ENCODE measurements at places on chromosomes 11 and 22.

- no peaks in the 10 kb centered on the region for H3K4me1 ChIP-seq
- no peaks in the 10 kb centered on the region for H3K27me3 ChIP-seq
- H3K27ac ChIP-seq: no peak overlapping the region
These were observed 404.9 kb downstream of the NXPE2 start for GRCh38 chr11:115083144-115083806.

DNA sequence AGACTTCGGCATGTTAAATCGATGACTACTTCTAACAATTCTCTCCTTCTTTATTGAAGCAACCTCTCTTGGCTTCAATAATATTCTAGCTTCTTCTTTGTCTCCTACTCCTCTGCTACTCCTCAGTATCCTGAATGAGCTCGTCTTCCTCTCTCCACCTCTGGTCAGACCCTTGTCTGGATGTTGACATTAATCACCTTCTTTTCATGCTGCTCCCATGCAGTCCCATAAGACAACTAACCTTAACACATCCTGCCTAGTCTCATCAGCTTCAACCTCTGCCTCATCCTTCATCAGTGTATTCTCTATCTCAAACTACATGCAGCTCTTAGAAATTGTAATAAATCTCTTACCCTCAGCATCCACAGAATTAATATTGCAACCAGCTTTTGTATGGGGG is 695.6 kb downstream of the CNTN5 start:
- no peak overlapping the region for H3K27ac ChIP-seq
- H3K4me1 ChIP-seq: no peaks in the 10 kb centered on the region
- no peak overlapping the region for H3K4me3 ChIP-seq
- no peaks in the 10 kb centered on the region for H3K36me3 ChIP-seq

DNA sequence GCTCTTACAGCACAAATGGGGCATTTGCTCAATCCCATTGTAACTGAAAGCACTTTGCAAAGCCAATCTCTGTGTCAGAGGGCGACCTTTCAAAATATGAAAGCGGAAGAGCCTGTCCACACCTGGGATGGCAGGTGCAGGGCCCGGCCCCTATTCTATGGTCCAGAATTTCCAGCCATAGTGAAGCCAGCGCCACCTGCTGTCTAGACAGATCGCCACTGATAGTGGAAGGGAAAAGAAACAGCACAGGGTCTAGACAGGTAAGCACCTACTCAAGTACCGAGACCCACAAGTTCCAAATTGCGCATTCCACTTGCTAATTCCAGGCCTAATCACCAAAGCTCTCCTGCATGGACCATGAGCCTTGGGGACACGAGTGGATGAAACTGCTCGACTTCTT is 141.4 kb downstream of the NTM start:
- peak; percentile 69 for DNase-seq
- no peak overlapping the region for H3K4me3 ChIP-seq
- no peaks in the 10 kb centered on the region for H3K27me3 ChIP-seq
- H3K36me3 ChIP-seq: no peaks in the 10 kb centered on the region
- H3K27ac ChIP-seq: no peak overlapping the region
- no peaks in the 10 kb centered on the region for H3K4me1 ChIP-seq

DNA sequence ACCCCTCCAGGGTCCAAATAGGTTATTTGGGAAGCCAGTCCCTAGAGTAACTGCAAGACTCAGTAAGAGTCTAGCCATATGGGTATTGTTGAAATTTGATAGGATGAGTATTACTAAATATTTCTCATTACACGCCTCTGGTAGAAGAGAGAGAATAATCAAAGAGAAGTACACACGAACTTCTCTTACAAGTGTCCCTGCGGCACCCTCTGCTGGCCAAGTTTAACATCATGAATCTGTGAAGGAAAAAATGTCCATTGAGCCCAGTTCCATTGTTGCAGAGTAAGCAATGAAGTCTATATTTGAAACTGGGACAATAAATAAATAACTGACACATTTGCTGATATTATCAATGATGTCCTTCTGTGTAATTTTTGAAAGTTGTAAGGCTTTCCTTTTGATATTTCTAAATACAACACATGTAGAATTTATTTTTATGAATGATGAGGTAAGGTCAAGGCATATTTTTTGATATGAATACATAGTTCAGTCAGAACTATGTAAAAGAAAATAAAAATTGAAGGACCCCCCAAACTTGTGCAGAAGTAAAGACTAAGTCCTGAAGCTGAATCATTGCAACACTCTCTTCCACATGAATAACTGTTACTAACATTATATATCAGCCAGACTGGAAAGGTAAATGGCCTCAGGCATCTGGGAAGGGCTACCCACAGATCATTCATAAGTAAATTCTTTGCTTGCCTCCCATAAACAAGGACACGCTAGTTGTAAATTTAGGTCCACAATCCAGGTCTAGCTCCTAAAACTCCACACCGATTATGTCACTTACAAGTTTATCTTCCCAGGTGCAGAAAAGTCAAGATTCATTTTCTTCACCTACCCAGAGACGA is 10.0 kb downstream of the OR51L1 start:
- H3K27ac ChIP-seq: no peak overlapping the region
- H3K27me3 ChIP-seq: no peaks in the 10 kb centered on the region
- DNase-seq: peak; percentile 61
- H3K4me3 ChIP-seq: no peak overlapping the region

- peaks cover 3% of the 10 kb centered on the region for H3K4me1 ChIP-seq
- no peak for DNase-seq
- H3K27me3 ChIP-seq: no peaks in the 10 kb centered on the region
These were observed 23.2 kb downstream of the TOM1 start for GRCh38 chr22:35322893-35323292.

- no peaks in the 10 kb centered on the region for H3K36me3 ChIP-seq
- H3K4me3 ChIP-seq: no peak overlapping the region
- peak overlapping the region; percentile 95 for H3K27ac ChIP-seq
- H3K27me3 ChIP-seq: no peaks in the 10 kb centered on the region
- H3K4me1 ChIP-seq: peaks cover 36% of the 10 kb centered on the region
These were observed 16.2 kb downstream of the BAD start for GRCh38 chr11:64268025-64268892.

- no peaks in the 10 kb centered on the region for H3K36me3 ChIP-seq
- no peaks in the 10 kb centered on the region for H3K27me3 ChIP-seq
- H3K4me3 ChIP-seq: no peak overlapping the region
- no peak for DNase-seq
- H3K27ac ChIP-seq: no peak overlapping the region
These were observed 2.9 kb downstream of the PANX2 start for GRCh38 chr22:50173311-50173982.

DNA sequence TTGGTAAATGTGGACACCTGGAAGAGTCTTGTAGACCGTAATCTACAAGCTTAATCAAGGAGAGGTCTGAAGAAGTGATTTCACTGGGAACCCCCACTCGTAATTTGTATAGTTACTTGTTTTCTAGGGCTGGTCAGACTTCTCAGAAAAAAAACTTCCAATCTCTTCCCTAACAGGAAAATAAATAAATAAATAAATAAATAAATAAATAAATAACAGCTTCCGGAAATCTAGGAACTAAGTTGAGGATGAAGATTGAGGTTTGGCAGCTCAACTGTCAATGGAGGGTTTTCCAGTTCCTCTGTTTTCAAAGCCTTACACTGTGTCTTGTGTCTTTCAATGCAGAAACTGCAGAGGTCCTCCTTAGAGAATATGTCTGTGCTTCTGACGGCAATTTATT is 17.7 kb upstream of the TYR start:
- H3K27me3 ChIP-seq: no peaks in the 10 kb centered on the region
- no peak overlapping the region for H3K27ac ChIP-seq
- no peaks in the 10 kb centered on the region for H3K36me3 ChIP-seq
- DNase-seq: no peak
- no peaks in the 10 kb centered on the region for H3K4me1 ChIP-seq

- no peaks in the 10 kb centered on the region for H3K36me3 ChIP-seq
- no peak for DNase-seq
- peaks cover 13% of the 10 kb centered on the region for H3K4me1 ChIP-seq
- no peaks in the 10 kb centered on the region for H3K27me3 ChIP-seq
- no peak overlapping the region for H3K27ac ChIP-seq
These were observed 21.4 kb downstream of the SCUBE2 start for GRCh38 chr11:9069862-9070470.

GRCh38 chr11:63614136-63614671 is at the start of gene PLAAT3:
Gene PLAAT3 (minus strand): TSS chr11:63614433. CDS start chr11:63614014, 419 bp downstream.
- no peaks in the 10 kb centered on the region for H3K36me3 ChIP-seq
- peak within 1 kb of the TSS; percentile 49 for H3K4me3 ChIP-seq
- H3K27ac ChIP-seq: peak within 1 kb of the TSS; percentile 72
- DNase-seq: peak; percentile 83
- peaks cover 14% of the 10 kb centered on the region for H3K4me1 ChIP-seq

GRCh38 chr11:22597062-22597461 is 28.6 kb downstream of the FANCF start:
- H3K27me3 ChIP-seq: no peaks in the 10 kb centered on the region
- no peak overlapping the region for H3K4me3 ChIP-seq
- H3K36me3 ChIP-seq: no peaks in the 10 kb centered on the region

- no peaks in the 10 kb centered on the region for H3K36me3 ChIP-seq
- H3K27me3 ChIP-seq: no peaks in the 10 kb centered on the region
- peaks cover 11% of the 10 kb centered on the region for H3K4me1 ChIP-seq
- no peak overlapping the region for H3K27ac ChIP-seq
- no peak for DNase-seq
These were observed 30.5 kb downstream of the MRGPRD start for GRCh38 chr11:68950270-68950669.

GRCh38 chr11:14519597-14519916 is 629 bp downstream of the PSMA1 start:
- peak overlapping the region; percentile 87 for H3K27ac ChIP-seq
- DNase-seq: no peak
- H3K4me1 ChIP-seq: peaks cover 15% of the 10 kb centered on the region

DNA sequence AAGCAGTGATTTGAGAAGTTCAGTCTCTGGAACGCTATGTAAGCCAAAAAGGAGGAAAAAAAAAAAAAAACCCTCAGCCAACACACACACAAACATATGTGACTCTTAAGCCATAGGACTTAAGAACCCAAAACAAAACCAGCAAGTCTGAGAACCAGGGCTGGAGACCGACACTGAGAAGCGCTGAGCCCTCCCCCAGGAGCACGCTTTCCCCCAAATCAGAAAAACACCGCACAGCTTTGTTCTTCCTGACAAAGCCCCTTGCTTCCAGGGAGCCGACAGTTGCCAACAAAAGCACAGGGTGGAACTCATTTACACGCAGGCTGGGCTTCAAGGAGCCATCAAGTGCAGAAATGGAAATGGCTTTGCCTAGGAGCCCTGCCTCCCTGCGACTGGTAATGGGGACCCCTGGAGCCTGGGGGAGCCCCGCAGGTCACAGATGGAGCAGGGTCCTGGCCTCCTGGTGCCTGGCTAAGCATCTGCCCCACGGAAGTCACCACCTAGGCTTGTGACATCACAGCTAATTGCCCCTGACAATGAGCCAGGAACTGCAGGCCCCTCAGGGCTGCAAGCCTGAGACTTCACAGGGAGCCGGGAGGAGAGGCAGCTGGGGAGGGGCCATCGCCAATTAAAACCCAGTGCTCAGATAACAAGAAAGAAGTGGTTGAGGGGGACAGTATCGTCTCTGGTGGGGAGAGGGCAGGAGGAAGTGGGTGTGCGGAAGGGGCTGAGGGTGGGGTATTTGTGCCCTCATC is 66.9 kb downstream of the NFAM1 start:
- H3K4me3 ChIP-seq: no peak overlapping the region
- H3K36me3 ChIP-seq: no peaks in the 10 kb centered on the region
- no peak overlapping the region for H3K27ac ChIP-seq
- no peaks in the 10 kb centered on the region for H3K27me3 ChIP-seq
- peaks cover 49% of the 10 kb centered on the region for H3K4me1 ChIP-seq

- H3K27me3 ChIP-seq: no peaks in the 10 kb centered on the region
- no peak for DNase-seq
- no peaks in the 10 kb centered on the region for H3K36me3 ChIP-seq
- H3K27ac ChIP-seq: peak overlapping the region; percentile 24
- peaks cover 30% of the 10 kb centered on the region for H3K4me1 ChIP-seq
These were observed 9.8 kb downstream of the TRAF6 start for GRCh38 chr11:36500315-36500721.

DNA sequence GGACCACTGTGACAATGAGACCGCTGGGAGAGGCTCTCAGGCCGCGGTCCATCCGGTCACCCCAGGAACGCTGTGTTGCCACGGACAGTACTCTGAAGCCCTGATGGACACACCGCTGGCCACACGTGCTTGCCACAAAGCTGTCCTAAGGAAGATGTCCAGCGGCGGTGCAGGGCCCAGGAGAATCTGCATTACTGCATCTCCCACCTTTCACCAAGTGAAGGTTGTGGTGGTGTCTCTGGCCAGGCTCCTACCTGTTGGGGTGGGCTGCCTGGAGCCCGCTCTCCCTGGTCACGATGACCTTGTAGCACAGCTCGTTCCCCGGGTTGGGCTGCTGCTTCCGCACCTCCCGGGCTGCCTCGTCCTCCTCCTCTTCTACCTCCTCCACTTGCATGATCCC is 4.2 kb downstream of the TTLL12 start:
- peaks cover 13% of the 10 kb centered on the region for H3K4me1 ChIP-seq
- H3K27ac ChIP-seq: no peak overlapping the region
- H3K36me3 ChIP-seq: no peaks in the 10 kb centered on the region
- no peaks in the 10 kb centered on the region for H3K27me3 ChIP-seq
- DNase-seq: no peak
